ENCODE measurements at places on chromosomes 4 and X.

- no peak for DNase-seq
These were observed 19.5 kb upstream of the CCKAR start for GRCh38 chr4:26509681-26510333.

DNA sequence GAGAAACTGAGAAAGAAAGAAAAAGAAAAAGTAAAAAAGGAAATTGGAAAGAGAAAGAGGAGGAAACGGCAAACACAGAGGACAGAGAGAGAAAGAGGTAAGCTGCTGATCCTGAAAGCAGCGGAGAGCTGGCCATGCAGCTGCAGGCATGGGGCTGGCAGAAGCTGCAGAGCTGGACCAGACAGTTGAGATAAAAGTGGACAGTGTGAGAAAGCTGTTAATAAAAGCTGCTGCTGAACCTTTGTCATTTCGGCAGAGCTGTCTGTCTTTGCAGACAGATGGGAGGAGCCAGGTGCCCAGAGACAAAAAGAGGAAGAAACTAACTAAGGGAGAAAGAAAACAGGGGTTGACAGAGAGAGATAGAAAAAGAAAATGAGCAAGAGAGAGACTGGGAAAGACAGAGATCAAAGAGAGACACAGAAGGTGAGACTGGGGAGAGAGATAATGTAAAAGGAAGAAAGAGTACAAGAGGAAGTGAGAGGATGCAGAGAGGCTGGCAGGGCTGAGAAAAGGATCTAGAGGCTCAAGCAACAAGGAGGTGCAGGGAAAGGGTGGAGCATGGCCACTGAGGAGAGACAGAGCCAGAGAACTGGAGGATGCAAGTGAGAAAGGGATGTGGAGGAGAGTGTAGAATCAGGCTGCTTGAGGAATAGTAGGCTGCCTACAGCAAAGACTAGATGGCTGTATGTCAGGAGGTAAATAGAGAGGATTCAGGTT lies 376.8 kb upstream of the FGF16 start:
- DNase-seq, result no peak

- no peak for DNase-seq
These were observed 214.6 kb downstream of the ENOX2 start for GRCh38 chrX:130688360-130688759.

DNA sequence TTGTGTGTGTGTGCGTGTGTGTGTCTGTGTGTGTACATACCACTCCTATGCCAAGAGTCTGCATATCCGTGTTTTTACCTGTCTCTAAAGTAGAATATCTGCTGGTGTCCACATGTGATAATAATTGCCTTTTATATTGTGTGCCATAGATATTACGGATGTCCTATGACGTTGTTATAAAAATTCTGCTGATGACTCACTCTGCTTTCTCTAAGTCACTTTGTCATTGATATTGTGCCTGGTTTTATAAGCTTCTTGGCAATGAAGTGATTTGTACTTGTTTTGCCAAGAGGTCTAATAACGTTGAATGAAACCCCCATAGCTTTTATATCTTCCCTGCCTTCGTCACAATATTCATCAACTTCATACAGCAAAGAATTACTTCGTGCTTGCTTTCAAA lies 102.6 kb upstream of the C1GALT1C1 start:
- DNase-seq, result no peak

GRCh38 chrX:38805432-38806389 lies 4.5 kb downstream of the MID1IP1 start:
- DNase-seq, result peak; percentile 71

DNA sequence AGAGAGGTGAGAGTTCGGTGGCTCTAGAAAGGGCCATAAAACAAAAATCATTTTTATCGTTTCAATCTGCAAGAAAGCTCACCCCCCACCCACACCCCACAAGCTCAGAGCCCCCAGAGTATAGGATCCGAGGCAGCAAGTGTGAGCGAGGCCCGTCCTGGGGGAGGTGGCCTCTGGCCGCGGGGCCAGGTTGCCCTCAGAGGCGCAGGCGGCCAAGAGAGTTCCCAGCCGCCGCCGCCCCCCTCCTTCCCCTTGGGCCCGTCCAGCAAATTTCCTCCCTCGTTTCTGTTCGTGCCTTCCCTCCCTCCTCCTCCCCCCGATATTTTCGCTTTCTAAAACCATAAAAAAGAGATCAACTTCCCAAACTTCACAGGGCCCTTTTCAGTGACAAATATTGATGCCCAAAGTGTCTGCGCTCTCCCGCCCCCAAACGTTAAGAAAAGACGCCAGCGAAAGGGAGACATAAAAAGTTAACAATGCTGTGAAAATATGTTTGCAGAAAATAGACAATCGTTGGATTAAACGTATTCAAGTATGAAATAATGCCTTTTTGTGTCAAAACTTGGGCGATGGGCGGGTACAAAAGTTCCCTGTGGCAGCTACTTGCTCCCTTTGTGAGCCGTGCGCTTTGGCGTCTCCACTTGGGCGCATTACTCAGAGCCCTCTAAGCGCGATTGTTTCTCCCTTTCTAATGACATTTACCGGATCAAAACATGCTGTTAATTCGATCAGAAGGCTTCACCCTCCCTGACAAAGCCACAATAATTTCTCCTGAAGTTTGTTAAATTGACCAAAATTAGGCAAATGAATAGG lies 1.1 kb upstream of the HELT start:
- DNase-seq, result no peak

GRCh38 chr4:84956014-84956413 lies 10.5 kb downstream of the WDFY3 start:
- DNase-seq, result peak; percentile 36

DNA sequence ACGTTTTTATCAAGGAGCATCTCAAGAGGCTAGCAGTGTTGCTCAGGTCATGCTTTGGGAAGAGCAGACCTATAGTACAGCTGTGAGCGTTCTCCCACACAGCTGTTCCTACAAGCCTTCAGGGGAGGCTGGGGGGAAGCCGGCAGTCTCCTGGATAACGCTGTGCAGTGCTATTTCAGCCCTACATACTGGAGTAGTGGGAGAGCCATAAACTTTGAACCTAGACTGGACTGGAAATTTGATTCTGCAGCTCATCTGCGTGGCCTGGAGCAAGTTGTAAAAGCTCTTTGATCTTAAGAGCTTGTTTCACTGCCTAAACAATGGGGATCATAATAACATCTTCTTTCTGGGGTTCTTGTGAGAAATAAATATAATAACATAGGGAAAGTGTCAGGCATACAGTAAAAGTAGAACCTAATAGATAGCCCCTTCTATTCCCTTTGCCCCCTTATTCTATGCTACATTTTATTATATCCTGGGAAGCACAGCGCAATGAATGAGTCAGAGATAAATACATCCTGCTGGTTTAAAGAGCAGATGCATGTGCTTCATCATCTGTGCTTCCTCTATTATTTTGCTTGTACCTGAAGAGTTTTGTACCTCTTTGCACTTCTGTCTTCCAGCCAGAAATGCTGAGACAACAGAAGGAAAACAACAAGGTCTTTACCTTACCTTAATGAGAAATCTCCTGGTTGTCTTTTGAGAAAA lies 14.7 kb upstream of the AMBN start:
- DNase-seq, result no peak
